Stimulated activated CD8-positive, alpha-beta memory T cell treated with anti-CD3 and anti-CD28 coated beads, Interleukin-4, amount 100 ng/mL, for 1 hour (primary cell): ENCODE measurements at places on chromosomes 1 and 21.

DNA sequence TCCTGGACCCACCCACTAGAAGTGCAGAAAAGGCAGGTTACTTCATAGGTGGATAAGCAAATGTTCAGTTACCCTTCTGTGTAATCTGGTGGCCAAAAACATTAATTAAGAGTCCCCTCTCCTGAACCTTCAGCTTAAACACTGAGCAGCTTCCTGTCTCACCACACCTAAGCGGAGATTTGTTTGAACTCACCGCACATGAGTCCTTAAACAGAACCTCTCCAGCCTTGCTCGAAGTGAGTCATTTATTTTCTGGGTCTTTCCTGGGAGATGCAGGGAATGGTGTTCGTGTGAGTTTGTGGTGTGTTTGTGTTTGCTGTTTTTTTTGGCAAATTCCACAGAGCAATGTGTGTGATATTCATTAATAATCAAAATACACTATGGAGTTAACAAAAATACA is 7.6 kb upstream of the FNBP1L start:
- no peak for DNase-seq

DNA sequence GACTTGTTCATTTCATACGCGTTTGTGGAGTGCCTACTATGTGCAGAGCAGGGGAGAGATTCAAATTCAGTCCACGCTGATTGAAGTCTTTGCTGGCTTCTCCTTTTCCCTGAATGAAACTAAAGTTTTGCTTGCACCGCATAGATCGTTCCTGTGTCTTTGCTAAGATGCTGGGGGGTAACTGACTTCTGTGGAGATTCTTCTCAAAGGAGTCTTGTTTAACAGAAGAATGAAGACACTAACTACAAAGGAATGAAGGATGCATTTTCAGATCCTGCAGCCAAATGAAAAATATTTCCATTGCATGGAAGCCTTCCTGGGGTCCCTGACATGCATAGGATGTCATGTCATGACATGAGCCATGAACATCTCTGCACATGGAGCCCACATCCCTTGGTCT is 26.9 kb upstream of the H6PD start:
- no peak for DNase-seq

DNA sequence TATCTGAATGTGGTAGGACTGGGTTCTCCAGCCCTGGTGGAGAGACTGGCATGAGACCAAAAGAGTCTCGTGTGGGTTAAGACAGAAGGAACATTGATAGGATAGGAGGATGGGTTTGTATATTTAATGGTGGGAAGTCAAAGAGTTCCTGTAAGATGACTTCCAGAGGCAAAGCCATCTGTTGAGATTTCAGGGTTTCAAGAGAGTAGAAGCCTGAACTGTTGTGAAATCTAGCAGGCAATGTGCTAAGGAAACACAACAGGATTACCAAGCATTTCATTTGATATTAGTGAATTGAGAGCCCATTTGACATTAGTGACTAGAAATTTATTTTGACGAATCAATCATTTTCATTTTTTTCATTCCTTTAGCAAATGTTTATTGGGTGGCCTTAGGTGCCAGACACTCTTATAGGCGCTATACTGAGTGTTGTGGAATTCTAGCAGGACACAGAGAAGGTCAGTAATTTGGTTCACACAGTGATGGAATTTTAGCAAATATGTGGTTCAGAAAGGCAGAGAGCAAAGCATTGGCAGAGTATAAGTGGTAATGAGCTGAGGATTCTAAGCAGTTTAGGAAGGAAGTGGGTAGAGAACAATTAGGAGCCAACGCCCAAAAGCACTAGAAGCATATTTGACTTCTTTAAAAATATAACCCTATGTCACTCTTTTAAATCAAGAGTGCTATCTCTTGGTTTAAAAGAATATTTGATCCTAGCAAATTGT is 149.3 kb downstream of the AK5 start:
- DNase-seq: no peak

GRCh38 chr1:91707114-91707889 is 178.6 kb downstream of the TGFBR3 start:
- DNase-seq: no peak

- DNase-seq: no peak
Measured at GRCh38 chr1:154730259-154730658, 122.3 kb upstream of the ADAR start.

GRCh38 chr1:236795757-236796667 is 920 bp downstream of the MTR start:
- DNase-seq: no peak

- DNase-seq: no peak
Measured at GRCh38 chr1:39877980-39878956, 5.0 kb downstream of the TRIT1 start.

GRCh38 chr1:225825078-225825477 is 15.2 kb downstream of the EPHX1 start:
- DNase-seq: no peak

- no peak for DNase-seq
Measured at GRCh38 chr1:6534248-6534822, 20.0 kb downstream of the NOL9 start.

GRCh38 chr1:150576794-150577556 is 2.4 kb downstream of the MCL1 start:
- no peak for DNase-seq
